ENCODE measurements at places on chromosomes 5 and 9.

GRCh38 chr5:119212676-119213075, 141.8 kb downstream of the DMXL1 start:
- no peak for DNase-seq

- DNase-seq = no peak
Measured at GRCh38 chr5:111224561-111225345, 569 bp downstream of the CAMK4 start.

DNA sequence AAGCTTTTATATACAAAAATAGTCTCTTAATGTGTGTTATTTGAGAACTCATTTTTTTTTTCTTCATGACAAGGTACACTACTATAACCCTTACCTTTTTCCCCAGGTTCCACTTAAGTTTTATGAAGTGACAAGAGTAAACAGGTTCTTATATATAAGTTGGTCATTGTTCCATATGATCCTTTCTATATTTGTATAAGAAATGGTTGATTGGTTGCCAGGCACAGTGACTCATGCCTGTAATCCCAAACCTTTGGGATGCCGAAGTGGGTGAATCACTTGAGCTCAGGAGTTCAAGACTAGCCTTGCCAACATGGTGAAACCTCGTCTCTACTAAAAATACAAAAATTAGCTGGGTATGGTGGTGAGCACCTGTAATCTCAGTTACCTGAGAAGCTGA, 108.3 kb downstream of the PCSK1 start:
- no peak for DNase-seq

DNA sequence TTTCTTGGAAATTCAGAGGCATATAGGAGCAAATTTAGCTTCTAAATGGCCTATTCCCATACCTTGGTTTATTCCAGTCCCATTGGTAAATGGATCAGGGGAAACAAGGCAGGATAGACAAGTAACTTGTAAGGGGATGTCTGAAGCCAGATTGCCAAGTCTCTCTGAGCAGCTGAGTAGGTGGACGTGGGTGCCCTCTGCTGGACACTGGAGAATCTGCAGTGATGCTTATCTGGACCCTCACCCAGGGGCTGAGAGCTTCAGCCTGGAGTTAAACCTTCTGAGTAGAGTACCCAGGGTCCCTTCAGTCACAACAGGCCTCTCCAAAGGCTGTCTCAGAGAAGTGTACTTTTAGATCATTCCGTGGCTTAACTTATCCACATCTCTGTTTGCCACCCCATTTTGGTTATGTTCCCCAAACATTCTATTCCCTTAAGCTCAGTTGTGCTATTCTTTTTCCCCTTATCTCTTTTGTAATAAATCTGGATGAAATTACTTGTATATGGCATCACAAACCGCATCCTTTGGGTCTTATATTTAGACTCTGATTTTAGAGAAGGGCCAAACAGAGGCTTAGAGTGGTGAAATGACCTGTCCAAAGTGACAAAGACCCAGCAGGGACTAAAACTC, 218.3 kb upstream of the GLRA1 start:
- peak; percentile 41 for DNase-seq

- DNase-seq = no peak
Measured at GRCh38 chr5:179192185-179192890, 132.2 kb downstream of the ZNF354C start.

GRCh38 chr5:134784946-134785620, 26.5 kb downstream of the DDX46 start:
- no peak for DNase-seq

DNA sequence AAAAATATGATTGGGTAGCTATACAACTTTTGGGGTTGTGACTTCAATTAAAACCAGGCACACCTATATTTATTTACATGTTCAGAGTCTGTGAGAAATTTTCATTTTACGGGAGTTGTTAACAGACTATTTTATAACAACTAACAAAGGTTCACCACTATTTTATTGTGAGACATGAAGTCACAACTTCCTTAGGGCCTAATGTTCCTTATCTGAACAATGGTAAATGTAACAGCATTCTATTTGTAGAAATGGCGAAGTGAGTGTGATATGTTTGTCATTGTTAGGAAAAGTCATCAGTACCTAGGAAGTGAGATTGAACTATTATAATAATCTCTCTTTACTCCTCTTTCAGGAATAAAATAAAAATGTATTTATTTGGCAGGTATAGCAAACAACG, 67.4 kb downstream of the CSNK1G3 start:
- DNase-seq = no peak

DNA sequence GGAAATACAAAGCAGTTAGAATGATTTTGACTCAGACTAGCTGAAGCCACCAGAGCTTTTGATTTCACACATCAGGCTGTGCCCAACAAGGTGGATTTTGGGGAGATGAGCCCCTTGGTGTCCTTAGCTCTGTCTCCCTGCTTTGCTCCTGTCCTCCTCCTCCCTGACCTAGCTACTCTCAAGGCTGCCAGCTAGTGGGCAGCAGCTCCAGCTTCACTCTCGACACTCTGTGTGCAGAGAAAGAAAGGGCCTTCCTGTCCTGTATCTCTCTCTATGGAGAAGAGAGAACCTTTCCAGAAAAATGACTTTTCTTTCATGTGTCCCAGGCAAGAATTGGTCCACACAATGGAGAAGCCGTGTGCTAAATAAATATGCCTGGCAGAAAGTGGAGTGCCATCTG, 446.2 kb downstream of the SEMA5A start:
- no peak for DNase-seq

GRCh38 chr9:36037549-36038122, 923 bp downstream of the RECK start:
- peak; percentile 10 for DNase-seq

GRCh38 chr5:137310051-137310730, 188.9 kb downstream of the SPOCK1 start:
- no peak for DNase-seq

Measured in MM.1S (cell line).